ENCODE measurements at places on chromosomes 2 and 18. TPM values are rescaled to one million over a fixed set of nuclear protein-coding genes. Genes with fewer than 3 reads are reported as not detected.

GRCh38 chr2:68404164-68404563, 39.1 kb downstream of the PLEK start:
- no peak for DNase-seq

Gene FTCDNL1
- total RNA-seq, result 7.8 TPM

DNA sequence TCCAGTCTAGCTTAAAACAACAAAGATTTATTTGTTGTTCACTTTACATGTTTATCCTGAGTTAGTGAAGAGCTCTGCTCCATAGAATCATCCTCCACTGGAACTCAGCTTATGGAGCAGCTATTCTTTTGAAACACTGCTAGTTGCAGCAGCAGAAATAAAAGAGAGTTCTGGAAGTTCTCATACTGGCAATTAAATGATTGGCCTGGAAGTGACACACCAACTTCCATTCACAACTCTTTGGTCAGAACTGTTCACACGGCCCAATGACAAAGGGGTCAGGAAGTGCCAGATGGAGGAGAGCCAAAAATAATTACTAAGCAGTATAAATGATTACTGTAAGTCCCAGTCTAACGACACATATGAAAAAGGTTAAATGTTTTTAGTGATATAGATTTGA, 39.1 kb downstream of the FBXO11 start:
- no peak for DNase-seq

DNA sequence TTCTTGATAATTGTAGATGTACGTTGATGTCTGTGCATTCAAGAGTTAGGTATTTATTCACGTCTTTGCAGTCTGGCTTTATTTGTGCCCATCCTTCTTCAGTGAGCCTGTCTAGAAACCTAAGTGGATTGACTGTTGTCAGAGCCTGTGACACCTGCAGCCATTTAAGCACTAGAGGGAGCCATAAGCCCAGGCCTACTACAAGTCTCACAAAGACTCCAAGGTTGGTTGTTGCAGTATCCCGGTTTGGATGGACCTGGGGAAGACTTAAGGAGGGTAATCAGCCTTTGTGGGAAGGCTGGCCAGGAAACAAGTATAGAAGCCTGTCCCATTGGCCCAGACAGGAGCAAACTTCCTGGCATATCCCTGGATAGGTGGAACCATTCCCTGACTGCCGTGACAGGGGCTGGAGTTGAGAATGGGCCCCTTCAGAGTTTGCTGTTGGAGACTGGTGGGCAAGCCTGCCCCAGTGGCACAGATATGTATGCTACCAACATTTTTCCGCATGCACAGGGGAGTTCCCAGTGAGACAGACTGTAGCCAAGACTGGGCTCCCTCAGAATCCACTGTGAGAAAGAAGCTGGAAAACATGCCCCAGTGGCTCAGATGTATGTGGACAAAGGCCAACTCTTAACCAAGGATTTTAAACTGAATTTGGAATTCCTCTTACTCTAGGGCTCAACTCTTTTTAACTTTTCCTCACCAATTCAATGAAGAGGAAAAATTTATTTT, 9.3 kb upstream of the LRRC30 start:
- DNase-seq, result no peak

Gene FAP
- 0.58 TPM for total RNA-seq

- DNase-seq, result peak; percentile 69
Measured at GRCh38 chr2:192123847-192124246, 70.9 kb downstream of the TMEFF2 start.

DNA sequence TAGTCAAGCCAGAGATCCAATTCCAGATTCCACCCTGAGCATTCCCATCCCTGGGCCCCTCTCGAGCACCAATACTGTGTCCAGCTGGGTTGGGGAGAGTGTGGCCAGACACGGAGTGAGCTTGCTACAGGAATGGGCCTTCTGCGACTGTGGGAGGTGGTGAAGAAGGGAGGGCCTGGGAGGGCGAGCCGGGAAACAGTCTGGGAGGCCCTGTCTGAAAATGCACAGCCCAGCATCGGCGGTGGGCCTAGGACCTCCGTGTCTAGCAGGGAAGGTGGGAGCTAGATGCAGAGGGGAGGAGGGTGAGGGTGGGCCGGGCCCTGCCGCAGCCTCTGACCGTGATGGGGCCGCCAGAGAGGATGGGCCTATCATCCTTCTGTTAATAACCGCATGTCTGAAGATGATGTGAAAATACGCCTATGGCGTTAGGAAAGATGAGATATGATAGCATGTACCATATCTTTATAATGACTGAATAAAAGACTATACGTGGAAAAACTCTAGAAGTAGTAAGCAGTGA, 1.9 kb upstream of the OTOS start:
- DNase-seq, result no peak

GRCh38 chr2:40148334-40148733, 303.6 kb downstream of the SLC8A1 start:
- no peak for DNase-seq

GRCh38 chr2:11562011-11562410, 28.2 kb downstream of the GREB1 start:
- DNase-seq, result no peak

DNA sequence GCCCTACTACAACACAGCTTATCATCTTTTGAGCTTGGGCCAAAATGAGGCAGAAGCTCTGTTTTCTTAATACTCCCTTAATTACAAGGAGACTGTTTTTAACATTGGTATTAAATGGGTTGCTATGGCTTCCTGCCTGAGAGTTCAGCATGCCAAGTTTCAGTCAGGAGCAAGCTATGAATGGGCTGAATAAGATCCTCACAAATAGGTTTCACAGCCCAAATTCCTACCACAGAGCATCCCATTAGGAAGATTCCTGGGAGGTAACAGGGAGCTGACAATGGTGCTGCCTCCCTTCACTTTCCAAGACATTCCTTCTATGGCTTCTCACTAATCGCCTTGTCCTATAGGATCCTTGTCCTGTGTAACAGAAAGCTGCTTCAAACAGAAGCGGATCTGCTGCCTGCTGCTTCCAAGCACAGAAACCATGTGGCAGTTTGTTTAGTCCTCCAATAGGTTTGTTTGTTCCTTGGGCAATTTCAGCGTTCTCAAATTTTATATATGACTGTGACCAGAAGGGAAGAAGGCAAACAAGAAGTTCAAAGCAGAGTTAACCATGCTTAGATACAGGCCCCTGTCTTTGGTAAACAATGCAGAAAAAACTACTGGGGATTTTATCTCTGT, 70.9 kb downstream of the NCKAP5 start:
- DNase-seq, result no peak

DNA sequence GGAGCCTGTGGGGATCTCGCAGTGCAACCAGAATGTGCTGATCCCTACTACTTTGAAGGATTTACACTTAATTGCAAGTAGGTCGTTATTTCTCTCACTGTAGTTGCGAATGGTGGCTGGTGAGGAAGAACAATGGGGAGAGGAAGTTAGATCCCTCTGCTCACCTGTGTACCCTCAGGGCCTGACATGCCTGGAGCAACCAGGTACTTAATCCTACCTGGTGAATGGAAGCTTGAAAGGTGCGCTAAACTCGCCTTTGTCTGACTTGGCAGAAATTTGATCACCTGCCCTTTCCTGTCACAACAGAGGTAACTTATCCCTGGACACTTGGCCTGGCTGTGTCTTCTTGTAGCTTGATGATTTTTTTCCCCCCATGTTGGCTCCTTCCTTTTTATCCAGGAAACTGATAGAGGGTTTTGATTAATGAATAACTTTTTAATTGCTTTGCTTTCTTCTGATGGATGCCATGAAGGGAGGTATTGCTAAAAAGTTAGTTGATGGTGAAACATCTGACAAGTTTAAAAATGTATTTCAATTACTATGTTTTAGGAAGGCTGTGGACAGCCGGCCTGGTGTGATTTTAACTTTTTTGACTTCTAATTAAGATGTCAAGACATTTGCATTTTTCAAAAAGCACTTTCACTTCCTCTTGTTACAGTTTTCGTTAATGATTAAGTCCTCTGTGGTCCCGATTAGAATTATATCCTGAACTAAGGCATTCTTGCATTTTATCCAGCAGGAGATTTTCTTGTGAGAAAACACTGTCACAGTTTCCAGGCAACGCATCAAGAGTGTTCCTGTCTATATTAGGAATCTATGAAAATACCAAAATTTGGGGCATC, 9.2 kb downstream of the SGPP2 start:
- no peak for DNase-seq

DNA sequence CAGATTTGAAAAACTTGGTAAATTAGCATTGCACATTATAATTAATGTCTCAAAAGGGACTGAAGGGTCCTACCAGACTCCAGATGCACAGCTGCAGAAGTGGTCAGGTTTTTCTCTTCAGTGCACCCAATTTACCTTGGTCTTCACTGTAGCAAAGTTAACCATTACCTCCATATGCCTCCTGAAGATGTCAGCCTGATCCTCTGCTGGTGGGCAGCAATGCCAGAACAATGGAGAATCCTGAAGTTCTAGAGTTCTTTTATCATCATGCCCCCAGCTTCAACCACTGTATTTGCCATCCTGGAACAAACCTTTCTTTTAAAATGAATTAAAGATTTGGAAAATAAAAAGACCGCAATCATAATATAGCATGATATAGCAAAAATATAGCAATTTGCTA, 1774.8 kb upstream of the CELF4 start:
- DNase-seq, result no peak

Gene IL1RN
- total RNA-seq, result 16.0 TPM

Gene AFF3
- 2.3 TPM for total RNA-seq

DNA sequence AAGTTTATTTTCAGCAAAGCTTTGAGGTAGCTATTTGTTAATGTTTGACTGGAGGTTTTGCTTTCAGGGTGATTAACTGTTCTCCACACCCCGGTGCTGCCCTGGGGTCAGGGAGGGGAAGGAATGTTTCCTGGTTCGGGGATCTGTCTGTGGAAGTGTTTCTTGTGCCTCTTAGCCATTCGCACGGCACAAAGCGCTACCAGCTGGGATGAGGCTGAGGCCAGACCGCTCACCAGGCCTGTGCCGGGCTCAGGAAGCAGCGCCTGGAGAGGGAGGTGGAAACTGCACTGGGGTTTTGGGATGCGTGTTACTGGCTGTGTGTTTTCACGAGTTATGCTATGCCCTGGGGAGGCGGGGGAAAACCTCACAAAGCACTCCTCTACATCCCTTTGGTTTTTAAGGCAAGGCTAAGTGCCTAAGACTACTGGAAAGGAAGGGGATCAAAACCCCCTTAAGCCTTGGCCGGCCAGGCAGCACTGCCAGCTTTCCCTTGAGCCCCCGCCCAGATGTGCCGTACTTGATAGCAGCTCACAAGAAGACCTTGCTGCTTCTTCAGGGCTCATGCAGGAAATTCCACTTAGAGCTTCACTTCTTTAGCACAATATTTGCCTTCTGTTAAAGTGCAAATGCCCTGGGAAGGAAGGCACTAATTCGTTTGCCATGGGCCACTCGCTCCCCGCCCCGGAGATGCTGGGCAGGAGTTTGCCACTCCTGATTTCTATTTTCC, 65.7 kb upstream of the CNGA3 start:
- no peak for DNase-seq

DNA sequence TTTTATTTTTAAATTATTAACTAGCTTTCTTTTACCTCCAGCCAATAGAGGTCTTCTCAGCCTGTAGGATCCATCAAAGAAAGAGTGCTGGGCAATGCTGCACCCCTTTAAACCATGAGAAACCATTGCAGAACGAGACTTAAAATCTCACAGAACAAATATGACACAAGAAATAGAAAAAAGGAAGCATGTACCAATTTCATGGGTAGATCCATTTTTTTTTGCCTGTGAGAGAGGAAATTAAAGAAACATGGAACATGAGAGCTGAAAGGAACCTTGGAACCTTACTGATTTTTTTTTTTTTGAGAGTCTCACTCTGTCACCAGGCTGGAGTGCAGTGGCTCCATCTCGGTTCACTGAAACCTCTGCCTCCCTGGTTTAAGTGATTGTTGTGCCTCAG, 14.0 kb downstream of the HRH4 start:
- no peak for DNase-seq

GRCh38 chr18:48655508-48655907, 116.7 kb downstream of the CTIF start:
- DNase-seq, result peak; percentile 40

Gene SRD5A2
- total RNA-seq, result 7.6 TPM

DNA sequence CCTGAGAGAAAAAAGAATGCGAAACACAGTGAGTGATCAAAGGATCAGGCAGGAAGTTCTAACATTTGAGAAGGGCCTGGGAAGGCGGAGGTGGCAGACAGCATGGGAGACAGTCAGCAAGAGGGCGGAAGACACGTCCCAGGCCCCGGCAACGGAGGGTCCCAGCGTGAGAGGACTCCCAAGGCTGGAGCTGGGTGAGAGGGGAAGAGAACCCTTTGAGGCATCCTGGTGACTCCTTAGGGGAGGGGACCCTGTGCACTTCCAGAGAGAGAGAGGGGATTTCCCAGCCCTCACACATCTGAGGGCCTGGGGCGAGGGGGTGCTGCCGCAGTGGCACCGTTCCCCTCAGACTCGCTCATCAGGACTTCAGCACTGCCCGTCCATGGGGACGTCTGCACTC, 133.4 kb downstream of the RTP5 start:
- peak; percentile 36 for DNase-seq

DNA sequence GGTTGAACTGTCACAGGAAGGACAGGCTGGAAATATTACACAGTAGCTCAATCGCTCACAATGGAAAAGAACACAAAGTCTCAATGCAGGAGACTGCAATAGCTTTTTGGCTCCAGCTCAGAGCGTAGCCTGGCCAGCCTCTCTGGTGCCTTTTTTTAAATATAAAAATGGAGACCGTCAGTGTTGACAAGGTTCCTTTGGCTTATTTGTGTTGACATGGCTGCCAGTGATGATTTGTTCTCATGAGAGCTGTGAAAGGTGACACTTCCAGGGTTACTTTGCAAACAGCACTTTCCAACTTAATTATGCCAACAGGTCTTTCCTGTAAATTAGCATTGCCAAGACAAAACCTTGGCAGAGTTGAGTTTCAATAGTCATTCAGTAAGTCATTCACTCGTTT, 70.8 kb downstream of the KCNE4 start:
- DNase-seq, result no peak

Gene VIL1
- 2.6 TPM for total RNA-seq

Gene CNDP1
- 66.3 TPM for total RNA-seq

Gene CCDC141
- 0.38 TPM for total RNA-seq

DNA sequence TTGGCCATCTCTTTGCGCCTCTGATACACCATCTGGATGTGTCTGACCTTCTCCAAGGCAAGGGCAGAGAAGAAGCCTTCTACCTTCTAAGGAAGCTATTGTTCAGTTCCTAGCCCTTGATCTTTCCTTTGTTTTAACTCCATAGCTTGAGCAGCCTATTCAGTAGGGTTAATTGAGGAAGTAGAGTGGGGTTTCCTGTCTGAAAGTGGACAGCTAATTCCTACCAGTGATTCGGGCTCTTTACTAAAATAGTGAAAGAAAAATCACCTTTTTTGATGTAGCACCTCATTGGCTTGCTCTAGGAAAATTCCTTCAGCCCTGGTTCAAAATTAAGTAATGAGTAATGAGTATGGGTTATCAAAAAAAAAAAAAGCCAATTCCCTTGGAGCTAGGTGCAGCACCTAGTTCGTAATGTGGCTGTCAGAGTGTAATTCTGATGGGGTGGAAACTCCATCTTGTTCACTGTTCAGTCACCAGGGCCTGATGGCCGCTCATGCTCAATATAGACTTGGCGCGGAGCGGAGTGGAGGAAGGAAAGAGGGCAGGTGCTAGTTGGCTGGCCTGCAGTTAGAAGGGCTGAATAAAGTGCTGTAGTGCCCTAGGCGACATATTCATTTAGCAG, 2.9 kb upstream of the MGAT5 start:
- DNase-seq, result no peak

Gene TTR
- total RNA-seq, result 4,291 TPM
